ENCODE measurements at places on chromosomes 11 and 22. TPM values are rescaled to one million over a fixed set of nuclear protein-coding genes. Genes with fewer than 3 reads are reported as not detected.

DNA sequence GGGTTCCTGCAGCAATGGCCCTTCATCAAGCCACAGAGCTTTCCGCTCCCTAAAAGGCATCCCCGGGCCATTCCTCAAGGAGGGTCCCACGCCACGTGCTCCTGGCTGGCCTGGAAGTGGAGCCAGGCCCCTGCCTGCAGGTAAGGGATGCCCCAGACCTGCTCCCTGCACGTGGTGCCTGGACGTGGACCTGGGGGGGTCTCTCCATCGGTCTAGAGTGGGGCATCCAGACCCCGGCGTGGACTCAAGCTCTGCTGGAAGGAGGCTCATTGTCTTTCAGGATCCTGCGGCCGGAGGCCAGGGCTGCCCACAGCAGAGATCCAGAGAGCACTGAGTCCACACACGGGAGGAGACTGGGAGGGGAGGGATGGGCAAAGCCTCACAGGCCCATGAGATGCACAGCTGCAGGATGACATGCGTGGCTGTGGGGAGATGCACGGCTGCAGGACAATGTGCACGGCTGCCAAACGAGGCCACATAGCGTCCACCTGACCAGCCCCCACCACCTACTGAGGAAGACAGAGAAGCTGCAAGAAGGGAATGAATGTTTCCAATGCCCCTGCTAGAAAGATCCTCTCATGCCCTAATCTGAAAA is 236.7 kb downstream of the BRD1 start:
- no peak overlapping the region for H3K27ac ChIP-seq
- no peaks in the 10 kb centered on the region for H3K27me3 ChIP-seq
- no peaks in the 10 kb centered on the region for H3K4me1 ChIP-seq
- no peaks in the 10 kb centered on the region for H3K36me3 ChIP-seq

FXYD2 gene
- total RNA-seq, result not detected

- DNase-seq, result no peak
- no peak overlapping the region for H3K4me3 ChIP-seq
- H3K36me3 ChIP-seq, result no peaks in the 10 kb centered on the region
- H3K4me1 ChIP-seq, result peaks cover 12% of the 10 kb centered on the region
- no peak overlapping the region for H3K27ac ChIP-seq
These were observed 31.5 kb downstream of the ZBTB16 start for GRCh38 chr11:114090976-114091375.

DNA sequence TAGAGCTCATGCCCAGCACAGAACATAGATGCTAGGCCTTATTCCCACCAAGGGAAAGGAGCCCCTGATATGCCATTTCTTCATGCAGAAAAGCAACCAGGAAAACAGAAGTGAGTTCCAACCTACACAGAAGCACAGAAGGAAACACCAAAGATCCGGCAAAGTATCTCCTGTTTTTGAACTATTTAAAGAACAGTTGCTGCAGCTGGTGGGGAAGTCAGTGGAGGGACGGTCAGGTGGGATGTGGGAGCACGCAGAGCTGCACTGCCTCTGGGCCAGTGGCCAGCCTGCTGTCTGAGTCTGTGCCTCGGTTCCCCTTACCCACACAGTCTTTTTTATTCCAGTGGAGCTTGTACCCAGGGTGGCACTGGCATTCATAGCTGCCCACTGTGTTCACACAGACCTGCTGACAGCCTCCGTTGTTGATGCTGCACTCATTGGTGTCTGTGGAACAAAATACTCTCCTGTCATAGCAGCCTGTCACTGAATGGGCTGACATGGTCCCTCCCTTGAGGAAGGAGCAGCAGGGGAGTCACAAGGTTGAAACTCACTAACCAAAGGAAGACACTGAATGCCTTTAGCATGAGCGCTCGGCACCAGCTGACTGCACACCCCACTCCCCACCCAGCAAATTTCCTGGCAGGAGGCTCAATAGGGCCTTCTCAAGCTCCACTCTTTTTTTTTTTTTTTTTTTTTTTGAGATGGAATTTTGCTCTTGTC is 37.9 kb downstream of the SCUBE2 start:
- no peak overlapping the region for H3K27ac ChIP-seq
- no peaks in the 10 kb centered on the region for H3K36me3 ChIP-seq
- no peaks in the 10 kb centered on the region for H3K27me3 ChIP-seq
- no peak overlapping the region for H3K4me3 ChIP-seq

GRCh38 chr22:28570696-28571373 is 108.8 kb downstream of the TTC28 start:
- H3K27me3 ChIP-seq, result no peaks in the 10 kb centered on the region
- no peak for DNase-seq
- H3K4me3 ChIP-seq, result no peak overlapping the region

- H3K27ac ChIP-seq, result no peak overlapping the region
- DNase-seq, result no peak
- no peaks in the 10 kb centered on the region for H3K36me3 ChIP-seq
- no peak overlapping the region for H3K4me3 ChIP-seq
- no peaks in the 10 kb centered on the region for H3K4me1 ChIP-seq
These were observed 157.1 kb downstream of the BLID start for GRCh38 chr11:121958971-121959325.

DNA sequence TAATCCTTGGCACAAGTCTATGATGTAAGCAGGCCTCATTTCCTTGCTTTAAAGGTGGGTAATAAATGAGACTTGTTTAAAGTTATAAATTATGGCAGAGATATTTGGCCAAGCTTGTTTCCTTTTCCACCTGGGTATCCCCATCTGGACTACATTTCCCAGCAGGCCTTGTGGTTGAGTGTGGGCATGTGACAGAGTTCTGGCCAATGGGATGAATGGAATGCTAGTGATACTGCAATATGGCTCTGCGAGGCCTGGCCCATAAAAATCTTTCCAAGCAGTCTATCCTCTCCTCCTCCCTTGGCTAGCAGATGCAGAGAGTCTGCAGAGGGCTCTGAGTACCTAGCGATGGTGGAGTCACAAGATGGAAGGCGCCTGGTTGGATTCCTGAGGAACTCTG is 102.5 kb downstream of the TIMP3 start:
- no peaks in the 10 kb centered on the region for H3K27me3 ChIP-seq
- peak; percentile 41 for DNase-seq
- H3K4me1 ChIP-seq, result no peaks in the 10 kb centered on the region
- H3K36me3 ChIP-seq, result no peaks in the 10 kb centered on the region
- no peak overlapping the region for H3K4me3 ChIP-seq

DNA sequence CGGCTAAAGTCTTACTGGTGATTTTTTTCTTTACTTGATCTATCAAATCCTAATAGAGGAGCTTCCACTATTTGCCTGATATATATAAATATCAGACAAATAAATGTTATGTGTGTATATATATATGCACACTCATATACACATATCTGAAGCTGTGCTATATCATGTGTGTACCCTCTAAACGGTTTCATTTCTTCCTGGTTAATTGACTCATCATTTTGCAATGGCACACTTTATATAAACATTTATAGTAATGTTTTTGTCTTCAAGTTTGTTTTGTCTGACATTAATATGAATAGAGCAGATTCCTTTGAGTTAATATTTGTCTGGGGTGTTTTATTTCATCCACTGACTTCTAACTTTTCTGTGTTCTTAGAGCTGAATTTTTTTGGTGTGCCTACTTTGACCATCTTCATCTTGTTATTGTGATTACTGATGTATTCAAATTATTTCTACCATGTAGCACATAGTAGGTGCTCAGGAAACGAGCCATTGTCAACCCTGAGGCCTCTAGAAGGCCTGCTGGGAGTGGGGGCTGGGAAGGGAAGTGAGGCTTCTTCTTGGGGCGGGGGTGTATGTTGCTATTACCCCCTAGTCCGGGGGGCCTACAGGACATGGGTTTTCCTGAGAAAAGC is 82.6 kb downstream of the LRRC32 start:
- DNase-seq, result no peak
- no peaks in the 10 kb centered on the region for H3K27me3 ChIP-seq
- no peaks in the 10 kb centered on the region for H3K4me1 ChIP-seq
- H3K4me3 ChIP-seq, result no peak overlapping the region

DNA sequence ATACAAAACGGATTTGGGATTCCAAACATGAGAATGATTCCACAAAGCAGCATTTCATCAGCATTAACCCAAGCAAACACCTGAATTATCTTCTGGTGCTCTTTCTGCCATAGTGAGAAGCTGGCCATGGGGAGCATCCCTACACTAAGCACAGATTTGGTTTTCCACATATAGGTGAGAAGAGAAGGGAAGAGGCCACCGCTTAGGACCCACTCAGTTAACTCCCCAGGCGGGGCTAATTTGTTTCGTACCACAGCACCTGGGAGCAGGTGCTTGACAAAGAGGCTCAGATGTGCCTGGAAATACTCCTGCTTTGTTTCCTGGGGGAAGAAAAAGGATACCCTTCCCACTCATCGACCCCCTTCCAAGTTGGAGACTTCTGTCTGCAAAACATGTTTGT is 64.2 kb downstream of the RAB30 start:
- peaks cover 10% of the 10 kb centered on the region for H3K4me1 ChIP-seq
- no peaks in the 10 kb centered on the region for H3K36me3 ChIP-seq

MS4A12 gene
- not detected for total RNA-seq

- no peak overlapping the region for H3K27ac ChIP-seq
- no peaks in the 10 kb centered on the region for H3K27me3 ChIP-seq
- H3K36me3 ChIP-seq, result peaks cover 17% of the 10 kb centered on the region
- no peak for DNase-seq
- no peak overlapping the region for H3K4me3 ChIP-seq
These were observed 8.8 kb upstream of the C11orf91 start for GRCh38 chr11:33709466-33709865.

MFRP gene
- total RNA-seq, result not detected

DNA sequence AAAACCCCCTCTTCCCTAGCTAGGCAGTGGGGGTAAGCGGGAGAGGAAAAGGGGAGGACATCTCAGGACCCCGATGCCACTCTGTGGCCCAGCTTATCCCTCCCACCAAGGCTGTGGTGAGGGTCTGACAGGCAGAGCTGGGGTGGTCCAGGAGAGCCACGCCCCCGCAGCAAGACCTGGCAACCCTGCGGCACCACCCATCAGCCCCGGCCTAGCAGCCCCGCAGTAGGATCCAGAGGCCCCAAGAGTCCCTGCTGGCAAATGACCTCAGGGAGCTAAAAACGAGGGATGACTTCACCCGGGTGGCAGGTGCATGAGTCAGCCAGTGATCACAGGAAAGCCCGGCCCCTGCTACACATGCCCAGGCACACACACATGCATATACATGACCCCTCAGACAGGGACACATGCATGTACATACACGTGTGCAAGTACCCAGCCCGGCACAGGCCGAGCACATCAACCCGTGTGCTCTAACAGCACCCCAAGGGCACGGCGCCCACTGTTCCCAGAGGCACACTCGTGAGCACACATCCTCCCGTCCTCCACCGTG is 32.3 kb downstream of the ARVCF start:
- peak; percentile 48 for DNase-seq
- no peak overlapping the region for H3K27ac ChIP-seq
- H3K27me3 ChIP-seq, result no peaks in the 10 kb centered on the region
- H3K4me1 ChIP-seq, result no peaks in the 10 kb centered on the region
- no peaks in the 10 kb centered on the region for H3K36me3 ChIP-seq
- H3K4me3 ChIP-seq, result no peak overlapping the region

PHF21B gene
- total RNA-seq, result 13.2 TPM

- no peaks in the 10 kb centered on the region for H3K27me3 ChIP-seq
- peaks cover 17% of the 10 kb centered on the region for H3K4me1 ChIP-seq
- no peaks in the 10 kb centered on the region for H3K36me3 ChIP-seq
- DNase-seq, result peak; percentile 95
- H3K4me3 ChIP-seq, result no peak overlapping the region
These were observed 66.5 kb upstream of the CLMP start for GRCh38 chr11:123261345-123262106.

OR51E1 gene
- not detected for total RNA-seq

B4GALNT4 gene
- total RNA-seq, result 28.9 TPM

PPP1CA gene
- 239 TPM for total RNA-seq

DNA sequence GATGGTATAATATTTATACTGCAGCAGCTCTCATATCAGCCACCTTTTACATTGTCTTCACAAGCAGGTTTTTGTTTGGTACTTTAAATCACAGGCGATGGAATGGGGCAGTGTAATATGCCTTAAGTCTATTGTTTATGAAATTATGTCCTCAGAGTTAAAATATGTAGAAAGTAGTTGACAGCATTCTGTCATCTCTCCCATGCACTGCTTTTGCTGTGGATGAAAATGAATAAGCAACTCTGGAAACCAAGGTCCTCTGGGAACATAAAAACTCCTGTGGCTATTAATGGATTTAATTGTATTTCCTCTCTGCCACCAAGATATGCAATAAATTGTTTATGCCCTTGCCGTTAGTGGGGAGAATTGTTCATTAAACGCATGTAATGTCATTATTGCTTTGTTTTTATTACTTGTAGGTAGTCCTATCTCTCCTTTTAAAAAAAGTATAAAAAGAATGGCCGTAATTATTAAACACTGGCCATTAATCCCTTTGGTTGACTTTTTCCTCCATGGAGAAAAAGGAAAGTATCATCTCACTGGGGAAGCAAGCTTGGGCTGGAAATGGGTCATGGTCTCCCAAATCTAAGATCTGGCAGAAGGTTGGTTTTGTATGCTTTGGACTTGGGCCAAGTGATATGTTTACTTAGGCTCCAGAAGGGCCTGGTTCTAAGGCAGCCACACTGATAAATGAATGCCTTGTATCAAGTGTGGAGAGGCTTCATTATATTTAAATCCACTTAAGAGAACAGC is 13.1 kb downstream of the PACS1 start:
- H3K27me3 ChIP-seq, result no peaks in the 10 kb centered on the region
- H3K36me3 ChIP-seq, result no peaks in the 10 kb centered on the region
- H3K4me3 ChIP-seq, result no peak overlapping the region
- DNase-seq, result peak; percentile 65
- H3K4me1 ChIP-seq, result peaks cover 45% of the 10 kb centered on the region

ABTB2 gene
- total RNA-seq, result 46.3 TPM

DNA sequence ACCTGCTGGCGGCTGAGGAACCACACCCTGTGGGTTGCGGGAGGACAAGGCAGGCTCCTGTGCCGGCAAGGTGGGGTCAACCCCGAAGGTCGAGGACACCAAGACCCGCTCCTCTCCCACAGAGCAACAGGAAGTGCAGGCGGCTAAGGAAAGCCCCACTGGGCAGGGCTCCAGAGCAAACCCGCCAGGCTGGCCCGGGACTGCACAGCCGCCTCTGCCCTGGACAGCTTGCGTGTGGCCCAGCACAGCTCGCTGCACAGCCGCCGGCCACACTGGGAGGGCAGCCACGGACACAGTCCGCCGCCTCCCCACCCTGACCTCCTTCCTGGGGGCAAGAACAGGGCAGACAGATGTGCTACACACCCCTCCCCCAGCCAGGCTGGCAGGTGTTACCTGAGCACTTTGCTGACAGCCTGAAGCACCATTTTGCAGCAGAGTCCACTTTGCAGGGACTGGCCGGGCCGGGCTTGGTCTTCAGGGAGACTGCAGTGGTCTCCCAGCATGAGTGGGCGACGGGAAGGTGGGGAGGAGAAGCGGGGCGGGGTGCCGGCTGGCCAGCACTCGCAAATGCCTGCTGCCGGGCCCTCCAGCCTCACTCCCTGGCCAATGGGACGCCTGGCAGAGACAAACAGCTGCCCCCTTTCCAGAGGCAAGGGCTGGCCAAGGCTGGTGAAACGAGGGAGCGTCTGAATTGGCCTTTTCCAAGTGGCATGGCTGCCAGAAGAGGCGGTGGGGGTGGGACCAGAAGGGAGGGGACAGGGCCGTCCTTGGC is at the start of gene MOB2:
TSS of gene MOB2 (minus strand) at position 726 of the 772 bp plus-strand sequence. CDS start at position 503, 223 bp downstream.
- no peaks in the 10 kb centered on the region for H3K4me1 ChIP-seq
- no peak for DNase-seq
- H3K36me3 ChIP-seq, result no peaks in the 10 kb centered on the region
- no peaks in the 10 kb centered on the region for H3K27me3 ChIP-seq
- H3K27ac ChIP-seq, result no peak within 1 kb of the TSS

OLFML1 gene
- not detected for total RNA-seq

CARD16 gene
- 8.0 TPM for total RNA-seq

All from A673 (cell line).